Activated T-helper 17 cell treated with anti-CD3 and anti-CD28 coated beads, Interleukin-2, amount 50 U/mL, for 72 hours (primary cell): ENCODE measurements at places on chromosomes 16 and 17. TPM values are rescaled to one million over a fixed set of nuclear protein-coding genes. Genes with fewer than 3 reads are reported as not detected.

ACBD4 gene
- total RNA-seq: 9.8 TPM

VPS9D1 gene
- 4.1 TPM for total RNA-seq

SPN gene
- 173 TPM for total RNA-seq

GNAO1 gene
- 0.41 TPM for total RNA-seq

OR1F1 gene
- total RNA-seq: 0.37 TPM

KRT36 gene
- not detected for total RNA-seq

METTL26 gene
- 87.4 TPM for total RNA-seq

SLC13A2 gene
- total RNA-seq: not detected

TPSAB1 gene
- 0.29 TPM for total RNA-seq

LRRC75A gene
- total RNA-seq: 2.3 TPM

GRCh38 chr17:35683591-35683990 is 47.8 kb upstream of the RASL10B start:
- no peak for ATAC-seq

DNA sequence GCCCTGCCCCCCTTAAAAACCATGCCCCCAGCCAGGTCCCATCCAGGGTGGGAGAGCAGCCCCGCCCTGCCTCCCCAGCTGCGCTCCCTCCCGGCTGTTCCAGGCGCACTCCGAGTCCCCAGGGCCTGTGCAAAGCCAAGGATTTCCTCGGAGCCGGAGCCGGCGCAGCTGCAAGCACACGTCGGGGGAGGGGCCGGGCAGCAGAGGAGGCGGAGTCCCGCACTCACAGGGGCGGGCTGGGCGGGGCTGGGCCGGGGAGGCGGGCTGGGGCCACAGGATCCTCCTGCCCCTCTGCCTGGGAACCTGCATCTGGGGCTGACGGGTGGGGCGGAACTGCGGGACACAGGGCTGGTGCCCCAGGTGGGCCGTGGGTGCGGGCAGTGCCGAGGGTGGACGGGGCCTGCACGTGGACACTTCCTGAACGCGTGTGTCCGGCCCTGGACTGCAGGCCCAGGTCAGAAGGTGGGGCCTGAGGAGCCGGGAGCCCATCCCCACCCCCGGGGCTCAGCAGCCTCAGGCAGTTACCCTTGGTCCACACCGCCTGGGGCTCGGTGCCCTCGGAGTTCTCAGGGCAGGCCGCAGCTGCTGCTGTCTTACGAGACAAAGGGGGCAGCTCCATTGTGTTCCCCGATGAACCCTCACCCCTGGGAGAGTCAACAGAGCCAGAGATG is 24.0 kb upstream of the SSTR5 start:
- peak; percentile 21 for ATAC-seq

GRCh38 chr16:1747934-1748333 is 23.4 kb downstream of the NME3 start:
- ATAC-seq: no peak

DNA sequence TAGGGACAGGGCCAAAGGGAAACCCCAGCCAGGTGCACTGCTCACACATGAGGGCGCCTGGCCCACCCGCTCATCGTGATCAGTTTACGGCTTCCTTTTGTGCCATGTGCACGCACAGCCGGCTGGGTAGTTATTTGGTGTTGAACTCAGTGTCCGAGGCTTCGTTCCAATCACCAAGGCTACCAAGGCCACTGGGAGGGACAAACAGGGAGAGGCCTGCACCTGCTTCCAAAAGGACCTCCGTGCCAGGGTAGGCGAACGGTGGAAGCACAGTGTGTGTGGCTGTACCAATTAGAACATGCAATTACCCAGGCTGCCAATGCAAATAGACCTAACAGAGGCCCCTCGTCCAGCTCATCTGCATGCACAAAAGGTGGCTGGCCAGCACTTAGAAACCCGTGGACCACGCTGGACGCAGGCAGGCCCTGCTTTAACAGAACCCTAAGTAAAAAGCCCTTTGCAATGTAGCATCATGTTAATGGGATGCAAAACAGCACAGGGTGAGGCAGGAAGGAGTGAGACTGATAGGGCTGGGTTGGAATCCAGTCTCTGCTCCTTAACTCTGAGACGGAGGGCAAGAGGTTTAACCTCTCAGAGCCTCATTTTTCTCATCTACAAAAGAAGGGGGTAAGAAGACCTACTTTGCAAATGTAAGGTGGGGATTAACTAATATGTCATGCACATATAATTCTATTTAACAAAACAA is 204.0 kb downstream of the XYLT1 start:
- no peak for ATAC-seq

GRCh38 chr17:80880648-80880985 is 111.0 kb upstream of the CHMP6 start:
- no peak for ATAC-seq

DNA sequence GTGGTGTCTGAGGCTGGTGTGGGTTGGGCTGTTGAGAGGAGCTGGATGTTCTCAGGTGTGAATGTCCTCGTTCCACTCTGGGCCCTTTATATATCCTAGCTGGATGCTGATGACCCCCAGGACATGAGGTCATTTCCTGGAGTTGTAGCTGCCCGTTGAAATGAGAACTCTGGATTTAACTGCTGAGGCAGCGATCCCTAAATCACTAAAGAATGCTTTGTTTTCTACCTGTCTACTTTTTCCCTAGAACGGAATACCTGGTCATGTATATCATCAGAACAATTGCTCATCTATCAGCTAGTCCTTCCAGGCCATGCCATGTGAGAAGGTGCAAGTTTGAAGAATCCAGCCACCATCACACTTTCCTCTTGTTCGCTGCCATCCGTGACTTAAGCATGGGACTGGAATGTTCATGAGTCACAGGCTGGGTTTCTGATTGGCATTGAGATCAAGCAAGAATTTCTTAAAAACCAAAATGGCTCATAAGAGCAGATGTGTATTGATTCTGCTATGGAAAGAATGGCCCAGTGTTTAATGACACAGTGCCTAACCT is at the start of gene KRTAP2-3:
Gene KRTAP2-3, minus strand, starts transcription at position 63 of the 553 bp plus-strand sequence. CDS start 64 bp downstream, outside the sequence.
- ATAC-seq: no peak

- no peak for ATAC-seq
These were observed 147.0 kb upstream of the CIBAR2 start for GRCh38 chr16:85259115-85259831.

DNA sequence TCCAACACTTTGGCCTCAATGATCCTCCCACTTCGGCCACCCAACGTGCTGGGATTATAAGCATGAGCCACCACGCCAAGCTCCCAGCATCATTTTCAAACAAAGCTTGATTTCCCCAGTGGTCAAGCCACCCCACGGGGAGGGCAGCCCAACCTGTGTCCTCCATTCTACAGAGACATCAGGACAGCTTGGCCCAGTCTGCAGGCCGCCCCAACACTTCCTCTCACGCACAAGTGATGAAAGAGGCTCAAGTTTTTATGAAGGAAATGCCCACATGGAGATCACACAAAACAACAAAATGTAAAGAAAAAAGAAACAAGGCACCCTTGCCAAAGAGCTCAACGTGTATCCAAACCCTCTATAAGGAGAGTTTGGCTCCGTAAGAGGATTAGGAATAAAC is 112.4 kb downstream of the XYLT1 start:
- ATAC-seq: no peak

GRCh38 chr17:59695945-59696681 is 11.1 kb downstream of the PTRH2 start:
- ATAC-seq: no peak

- no peak for ATAC-seq
These were observed 33.5 kb downstream of the KANSL1 start for GRCh38 chr17:46159686-46160085.

DNA sequence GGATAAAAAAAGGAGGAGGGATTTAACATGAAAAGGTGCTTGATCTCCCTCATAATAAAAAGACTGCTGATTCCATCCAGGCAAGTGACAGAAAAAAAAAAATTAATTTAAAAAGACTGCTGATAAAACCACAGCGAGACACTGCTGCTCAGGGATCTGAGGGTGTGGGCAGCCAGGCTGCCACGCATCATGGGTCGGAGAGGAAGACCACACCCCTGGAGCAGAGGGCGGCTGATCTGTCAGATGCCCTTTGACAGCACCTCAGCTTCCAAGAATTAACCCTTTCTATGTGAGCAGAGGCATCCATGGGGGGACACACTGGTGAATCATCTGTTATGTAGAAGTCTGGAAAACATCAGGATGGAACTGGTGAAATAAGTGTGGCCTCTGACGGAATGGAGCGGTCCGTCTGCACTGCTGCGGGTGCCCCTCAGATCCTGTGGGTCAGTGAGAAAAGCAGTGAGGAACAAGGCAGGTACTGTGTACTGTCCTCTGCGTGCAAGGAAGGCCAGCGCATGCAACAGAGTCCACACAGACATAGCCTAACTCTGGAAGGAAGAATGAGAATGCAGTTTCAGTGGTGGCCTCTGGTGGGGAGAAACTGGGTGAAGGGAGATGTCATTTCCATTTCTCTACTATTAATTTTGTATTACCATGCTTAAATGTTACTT is 19.8 kb downstream of the MAPT start:
- no peak for ATAC-seq

GRCh38 chr17:46020998-46021397 is 21.9 kb downstream of the STH start:
- no peak for ATAC-seq

- no peak for ATAC-seq
These were observed 19.2 kb upstream of the CACNG4 start for GRCh38 chr17:66945147-66945835.

DNA sequence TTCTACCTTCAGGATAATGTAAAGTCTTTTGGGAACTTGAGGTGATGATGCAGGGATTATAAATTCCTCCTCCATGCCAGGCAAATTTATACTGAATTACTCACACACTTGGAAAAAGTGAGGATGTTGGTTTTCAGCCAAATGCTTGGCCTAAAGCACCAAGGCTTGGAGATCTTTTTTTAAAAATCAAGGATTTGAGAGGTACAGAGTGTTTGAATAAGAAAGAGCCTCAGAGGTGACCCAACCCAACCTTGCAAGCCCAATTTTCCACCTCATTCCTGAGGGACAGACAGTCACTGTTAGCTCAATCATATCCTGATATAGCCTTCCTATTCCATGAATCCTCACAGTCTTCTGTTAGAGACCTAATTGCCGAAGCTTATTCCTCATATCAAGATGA is 14.0 kb downstream of the GRIN2A start:
- ATAC-seq: no peak
